Activated CD8-positive, alpha-beta memory T cell treated with anti-CD3 and anti-CD28 coated beads, Interleukin-2, amount 50 U/mL, for 48 hours (primary cell): ENCODE measurements at places on chromosomes 6 and 20.

- DNase-seq, result no peak
These were observed 284.9 kb upstream of the ECI2 start for GRCh38 chr6:4420160-4420865.

GRCh38 chr20:10453241-10453640 lies 18.1 kb downstream of the SLX4IP start:
- no peak for DNase-seq

DNA sequence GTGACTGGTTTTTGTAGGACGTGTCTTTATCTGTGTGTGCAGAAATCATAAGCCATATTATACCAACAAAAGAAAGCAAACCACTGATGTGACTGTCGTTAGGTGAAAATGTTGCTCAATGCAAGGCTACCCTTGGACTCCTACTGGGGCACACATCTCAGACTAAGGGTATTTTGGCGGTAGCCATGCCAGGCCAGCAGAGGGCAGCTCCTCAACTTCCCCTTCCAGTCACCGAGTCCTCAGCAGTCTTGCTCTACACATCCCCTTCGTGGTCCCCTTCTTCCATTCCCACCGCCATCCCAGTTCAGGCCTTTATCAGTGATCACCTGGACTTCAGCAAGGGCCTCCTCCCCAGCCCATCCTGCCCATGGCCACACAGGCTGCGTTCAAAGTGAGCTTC lies 113.7 kb upstream of the GGTLC1 start:
- DNase-seq, result no peak

GRCh38 chr6:14092316-14092715 lies 25.3 kb upstream of the CD83 start:
- no peak for DNase-seq

- no peak for DNase-seq
These were observed 2.6 kb downstream of the MAN1A1 start for GRCh38 chr6:119346936-119347335.

GRCh38 chr6:115838763-115839401 lies 221.8 kb downstream of the FRK start:
- no peak for DNase-seq

DNA sequence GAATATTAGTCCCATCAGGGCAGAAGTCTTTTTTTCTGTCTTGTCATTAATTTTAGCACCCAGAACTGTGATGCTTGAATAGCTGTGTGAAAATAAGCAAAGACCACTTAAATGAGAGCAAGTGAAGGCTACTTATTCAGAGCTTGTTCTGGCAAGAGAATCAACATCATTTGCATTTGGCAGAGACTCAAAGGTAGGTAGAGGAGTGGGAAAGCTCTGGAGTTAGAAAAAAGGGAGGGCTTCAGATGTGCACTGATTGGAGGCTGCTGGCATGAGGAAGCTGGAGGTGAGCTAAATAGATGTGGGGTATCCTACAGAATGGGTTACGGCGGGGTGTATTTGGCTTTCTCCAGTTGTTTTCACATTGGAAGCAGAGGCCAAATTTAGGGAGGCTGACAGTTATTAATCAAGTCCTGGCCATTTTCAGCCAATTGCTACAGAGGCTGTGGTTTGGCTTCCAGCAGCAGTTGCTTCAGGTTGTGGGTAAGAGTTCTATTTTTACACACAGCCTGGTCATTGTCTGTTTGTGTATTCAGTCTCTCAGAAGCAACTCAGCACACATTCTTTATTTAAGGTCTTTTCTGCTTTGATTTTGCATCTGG lies 254.3 kb downstream of the BTBD3 start:
- no peak for DNase-seq

GRCh38 chr6:15862810-15863209 lies 200.0 kb upstream of the DTNBP1 start:
- no peak for DNase-seq

GRCh38 chr20:34715384-34715783 lies 11.2 kb downstream of the TP53INP2 start:
- no peak for DNase-seq

DNA sequence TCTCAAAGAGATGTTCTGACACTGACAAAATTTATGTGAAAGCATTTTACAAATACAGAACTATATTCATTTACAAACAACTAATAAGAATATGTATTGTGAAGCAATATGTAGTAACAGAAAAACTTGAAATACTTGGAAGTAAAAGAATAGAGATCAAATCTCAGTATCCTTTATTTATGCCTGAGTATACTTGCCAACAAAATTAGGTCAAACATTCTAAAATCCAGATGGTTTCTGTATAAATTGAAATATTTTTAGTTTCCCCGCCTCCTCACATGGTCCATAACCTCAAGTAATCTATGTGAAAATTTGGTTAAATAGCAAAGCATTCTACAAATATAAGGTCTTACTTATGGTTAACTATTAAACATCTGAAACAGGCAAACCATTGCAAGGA lies 545.4 kb downstream of the EYS start:
- DNase-seq, result no peak

DNA sequence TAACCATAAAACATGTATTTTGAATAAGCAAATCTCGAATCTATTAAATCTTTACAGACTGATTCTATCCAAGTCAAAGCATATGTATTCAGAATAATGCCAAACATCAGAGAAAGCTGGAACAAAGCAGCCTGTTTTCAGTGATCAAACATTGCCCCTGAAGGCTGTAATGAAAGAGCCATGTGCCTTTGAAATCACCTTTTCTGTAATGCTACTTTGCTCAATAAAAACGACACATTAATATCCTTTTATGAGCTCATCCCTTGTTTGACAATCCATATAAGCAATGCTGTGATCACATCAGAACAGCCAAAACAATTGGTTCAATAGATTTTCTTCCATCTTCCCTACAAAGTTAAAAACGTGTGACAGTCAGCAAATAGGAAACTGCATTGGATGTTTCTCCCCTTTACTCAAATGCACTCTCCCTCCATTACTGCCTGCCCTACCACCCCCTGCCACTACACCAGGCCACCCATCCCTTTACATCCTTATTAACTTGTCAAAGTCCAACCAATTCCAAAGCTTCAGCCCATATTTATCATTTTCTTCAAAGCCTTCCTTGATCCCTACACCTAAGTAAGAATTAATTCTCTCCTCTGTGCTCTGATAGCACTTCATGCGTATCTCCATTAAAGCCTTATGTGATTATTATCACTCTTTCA lies 42.0 kb downstream of the THEMIS start:
- no peak for DNase-seq

DNA sequence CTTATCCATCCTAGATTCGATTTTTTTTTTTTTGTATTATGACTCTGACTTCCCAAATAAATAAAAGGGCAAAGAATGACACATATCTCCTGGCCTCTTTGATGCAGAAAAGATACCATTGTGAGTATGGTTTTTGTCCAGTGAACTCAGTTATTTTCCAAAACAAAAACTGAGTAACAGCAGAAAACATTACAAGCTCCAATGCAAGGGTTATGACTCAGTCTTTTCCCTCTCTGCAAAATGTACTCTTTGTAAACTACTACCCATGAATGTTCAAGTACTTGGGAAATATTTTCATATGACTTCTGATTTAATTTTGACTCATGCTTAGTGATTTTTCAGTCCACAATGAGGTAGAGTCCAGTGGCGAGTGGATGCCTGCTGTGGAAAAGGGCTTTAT lies 355.3 kb downstream of the RNF144B start:
- DNase-seq, result no peak

- no peak for DNase-seq
These were observed 27.9 kb upstream of the SYNCRIP start for GRCh38 chr6:85670573-85670972.

- DNase-seq, result no peak
These were observed 4.2 kb downstream of the RFX6 start for GRCh38 chr6:116881236-116881635.

GRCh38 chr6:56840467-56841380 lies 114.2 kb upstream of the BEND6 start:
- DNase-seq, result no peak

GRCh38 chr6:66675906-66676305 lies 968.9 kb upstream of the EYS start:
- DNase-seq, result no peak

DNA sequence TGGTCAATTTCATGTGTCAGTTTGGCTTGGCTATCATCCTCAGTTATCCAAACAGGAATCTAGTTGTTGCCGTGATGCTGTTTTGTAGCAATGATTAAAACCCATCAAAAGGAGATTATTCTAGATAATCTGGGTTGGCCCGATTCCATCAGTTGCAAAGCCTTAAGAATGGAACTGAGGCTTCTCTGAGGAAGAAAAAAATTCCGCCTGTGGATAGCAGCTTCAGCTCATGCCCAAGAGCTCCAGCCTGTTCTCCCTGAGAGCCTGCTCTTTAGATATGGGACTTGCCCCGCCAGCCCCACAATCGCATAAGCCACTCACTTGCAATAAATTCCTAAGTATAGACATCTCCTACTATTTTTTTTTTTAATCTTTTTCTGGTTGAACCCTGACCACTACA lies 61.5 kb downstream of the SEL1L2 start:
- DNase-seq, result no peak

GRCh38 chr20:33401184-33401920 lies at the start of gene CDK5RAP1:
Gene CDK5RAP1, minus strand, starts transcription at chr20:33401519. Its CDS starts 4,455 bp downstream, at chr20:33397064.
- peak; percentile 88 for DNase-seq

GRCh38 chr6:157811476-157812173 lies 11.4 kb upstream of the SNX9 start:
- no peak for DNase-seq

DNA sequence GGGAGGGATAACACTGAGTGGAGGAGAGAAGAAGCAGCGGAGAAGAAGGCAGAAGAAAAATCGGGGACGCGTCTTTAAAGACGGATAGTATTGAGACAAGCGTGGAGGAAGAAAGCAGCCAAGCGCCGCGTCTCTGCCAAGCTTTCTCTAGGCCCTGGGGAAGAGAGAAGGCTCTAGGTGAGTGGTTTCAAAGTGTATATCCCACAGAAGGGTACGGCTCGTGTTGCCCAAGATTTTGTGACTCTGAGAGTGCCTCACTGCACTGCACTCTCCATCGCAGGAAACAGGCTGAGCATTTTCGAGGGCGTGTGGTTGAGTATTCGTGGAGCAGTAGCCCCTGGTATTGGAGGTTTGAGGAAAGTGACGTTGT lies 185.4 kb downstream of the TRIM27 start:
- DNase-seq, result no peak

DNA sequence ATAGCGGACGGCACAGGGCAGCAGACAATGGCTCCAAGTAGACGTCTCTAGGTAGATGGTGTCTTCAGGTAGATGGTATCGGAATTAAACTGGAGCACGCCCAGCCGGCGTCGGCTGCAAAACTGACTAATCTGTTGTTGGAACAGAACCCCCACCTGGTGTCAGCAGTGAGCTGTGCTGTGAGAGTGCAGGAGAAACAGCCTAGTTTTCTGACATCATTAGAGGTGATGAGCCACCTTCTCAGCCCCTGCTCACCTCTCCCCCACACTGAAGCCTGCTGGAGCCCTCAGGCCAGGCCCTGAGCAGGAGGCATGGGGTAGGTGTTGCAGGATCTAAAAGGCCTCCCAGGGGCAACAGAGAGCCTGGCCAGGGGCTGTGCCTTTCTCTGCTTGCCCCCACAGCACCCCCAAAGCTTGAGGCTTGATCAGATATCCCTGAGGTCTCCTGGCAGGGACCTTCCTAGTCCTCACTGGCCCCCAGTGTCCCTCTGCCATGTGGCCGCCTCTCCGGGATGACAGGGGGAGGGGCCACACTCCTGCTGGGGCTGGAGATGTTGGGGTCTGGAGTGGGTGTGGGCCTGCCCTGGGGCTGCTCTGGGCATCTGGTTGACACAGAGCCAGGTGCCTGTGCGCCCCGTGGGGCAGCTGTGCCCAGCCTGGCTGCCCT lies 6.9 kb upstream of the HELZ2 start:
- DNase-seq, result peak; percentile 79

- no peak for DNase-seq
These were observed 135.1 kb downstream of the ZFP64 start for GRCh38 chr20:52056203-52057062.

GRCh38 chr6:143426026-143426425 lies 24.5 kb downstream of the ADAT2 start:
- no peak for DNase-seq

GRCh38 chr6:149152521-149152920 lies 165.0 kb upstream of the TAB2 start:
- no peak for DNase-seq

DNA sequence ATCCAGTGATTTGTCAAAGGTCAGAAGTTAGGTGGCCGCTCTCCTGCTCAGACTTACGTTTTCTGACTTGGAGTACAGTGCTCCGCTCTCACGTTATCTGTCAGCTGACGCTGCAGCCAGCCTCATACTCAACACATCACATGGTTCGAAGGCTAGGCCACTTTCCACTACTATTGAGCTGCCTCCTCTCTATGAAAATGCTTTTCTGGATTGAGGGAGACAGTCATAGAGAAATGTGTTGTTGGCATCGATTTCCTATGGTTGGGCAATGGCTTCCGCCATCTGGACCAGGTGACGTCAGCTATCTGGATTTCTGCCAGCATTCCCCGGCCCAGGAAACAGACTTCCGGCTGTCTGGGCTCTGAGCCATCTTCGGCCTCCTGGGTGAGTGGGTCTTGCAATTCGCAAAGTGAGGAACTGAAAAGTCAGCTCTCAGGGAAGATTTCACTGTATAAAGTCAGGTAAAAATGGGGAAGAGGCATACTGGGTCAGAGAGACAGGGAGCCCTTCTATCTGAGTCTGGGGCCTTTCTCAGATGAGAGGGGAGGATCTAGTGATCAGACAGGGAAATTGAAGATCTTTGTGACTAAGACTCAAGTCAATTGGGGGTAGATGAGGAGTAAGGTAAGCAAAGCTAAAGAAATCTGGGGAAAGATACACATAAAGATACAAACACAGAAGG lies 37.5 kb upstream of the IER3 start:
- no peak for DNase-seq

DNA sequence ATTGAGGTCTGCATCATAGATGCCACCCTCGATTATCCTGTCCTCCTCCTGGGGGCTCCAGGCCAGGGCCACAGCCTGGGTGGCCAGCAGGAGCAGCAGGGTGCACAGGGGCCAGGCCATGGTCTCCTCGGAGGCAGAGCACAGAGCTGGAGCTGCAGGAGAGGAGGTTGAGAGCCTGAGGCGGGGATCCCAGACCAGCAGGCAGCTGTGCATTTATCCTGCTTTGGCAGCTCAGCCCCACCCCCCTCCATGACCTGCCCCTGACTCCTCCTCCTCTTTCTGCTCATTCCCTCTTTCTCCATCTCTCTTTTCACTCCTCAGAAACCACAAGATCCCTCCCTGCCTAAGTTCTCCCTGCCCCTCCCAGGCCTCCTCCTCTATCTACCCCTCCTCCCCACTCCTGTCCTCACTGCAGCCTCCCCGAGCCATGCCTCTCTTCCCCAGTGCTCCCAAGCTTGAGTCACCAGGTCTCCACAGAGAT lies at the start of gene CST2:
TSS of gene CST2 (minus strand) at position 189 of the 481 bp plus-strand sequence. CDS start at position 120, 69 bp downstream.
- DNase-seq, result no peak

DNA sequence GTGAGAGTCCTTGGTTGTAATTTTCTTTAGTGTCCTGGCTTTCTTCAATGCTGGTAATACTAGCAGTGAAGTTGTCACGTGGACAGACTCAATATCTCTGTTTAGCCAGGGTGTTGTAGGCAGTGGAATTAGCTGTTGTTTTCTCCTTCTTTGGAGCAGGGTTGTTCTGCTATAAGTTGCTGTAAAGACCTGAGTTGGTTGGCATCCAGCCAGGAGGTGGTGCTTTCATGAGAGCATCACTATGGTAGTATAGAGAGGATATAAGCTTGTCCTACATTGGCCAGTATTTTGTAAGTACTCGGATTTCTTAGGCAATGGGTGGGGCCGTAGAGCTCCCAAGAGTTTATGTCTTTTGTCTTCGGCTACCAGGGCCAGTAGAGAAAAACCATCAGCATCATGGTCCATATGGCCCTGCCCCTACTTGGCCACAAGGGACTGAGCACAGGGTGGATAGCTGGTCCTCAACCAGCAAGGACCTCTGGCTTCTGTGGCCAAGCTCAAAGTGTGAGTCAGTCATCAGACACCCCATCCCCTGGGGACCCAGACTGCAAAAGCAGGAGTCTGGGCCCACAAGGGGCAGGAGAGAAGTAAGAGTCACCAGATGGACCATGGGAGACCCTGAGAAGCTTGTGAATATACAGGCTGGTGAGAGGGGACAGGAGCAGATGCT lies 127.9 kb upstream of the NXT1 start:
- no peak for DNase-seq
